IPS DF 6.9 (cell line): ENCODE measurements at places on chromosomes 6 and 20.

DNA sequence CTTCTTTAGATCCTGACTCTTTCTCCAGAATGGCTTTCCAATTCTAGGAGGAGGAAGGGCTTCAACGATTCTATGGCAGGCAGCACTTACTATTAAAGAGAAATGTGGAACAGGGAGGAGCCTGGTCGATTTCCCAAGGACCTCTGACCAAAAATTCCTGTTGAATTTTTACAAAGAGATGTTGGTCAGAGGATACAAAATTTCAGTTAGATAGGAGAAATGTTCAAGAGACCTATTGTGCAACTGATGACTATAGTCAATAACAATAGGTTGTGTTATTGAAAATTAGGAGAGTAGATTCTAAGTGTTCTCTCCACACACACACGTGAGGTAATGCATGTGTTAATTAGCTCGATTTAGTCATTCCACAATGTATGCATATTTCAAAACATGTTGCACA, 130.1 kb upstream of the TNFAIP3 start:
- no peak for DNase-seq

DNA sequence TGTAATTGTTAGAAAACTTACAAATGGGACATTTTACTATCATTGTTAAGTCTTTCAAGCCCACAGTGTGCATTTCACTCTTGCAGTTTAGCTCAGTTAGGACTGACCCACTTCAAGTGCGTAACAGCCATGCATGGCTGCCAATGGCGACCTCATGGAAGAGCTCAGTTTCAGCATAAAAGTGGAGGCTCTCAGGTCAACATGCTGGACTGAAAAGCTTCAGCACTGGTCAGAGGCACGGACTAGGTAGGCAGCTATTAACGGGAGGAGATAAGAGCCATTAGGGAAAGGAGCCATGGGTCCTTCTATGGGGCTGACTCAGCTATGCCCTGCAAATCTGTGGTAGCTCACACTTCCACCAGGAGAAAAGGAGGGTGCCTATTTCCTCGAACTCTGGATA, 101.8 kb downstream of the TTLL2 start:
- DNase-seq = no peak

- peak; percentile 41 for DNase-seq
Observed at GRCh38 chr20:22389836-22390542, 194.4 kb downstream of the FOXA2 start.

DNA sequence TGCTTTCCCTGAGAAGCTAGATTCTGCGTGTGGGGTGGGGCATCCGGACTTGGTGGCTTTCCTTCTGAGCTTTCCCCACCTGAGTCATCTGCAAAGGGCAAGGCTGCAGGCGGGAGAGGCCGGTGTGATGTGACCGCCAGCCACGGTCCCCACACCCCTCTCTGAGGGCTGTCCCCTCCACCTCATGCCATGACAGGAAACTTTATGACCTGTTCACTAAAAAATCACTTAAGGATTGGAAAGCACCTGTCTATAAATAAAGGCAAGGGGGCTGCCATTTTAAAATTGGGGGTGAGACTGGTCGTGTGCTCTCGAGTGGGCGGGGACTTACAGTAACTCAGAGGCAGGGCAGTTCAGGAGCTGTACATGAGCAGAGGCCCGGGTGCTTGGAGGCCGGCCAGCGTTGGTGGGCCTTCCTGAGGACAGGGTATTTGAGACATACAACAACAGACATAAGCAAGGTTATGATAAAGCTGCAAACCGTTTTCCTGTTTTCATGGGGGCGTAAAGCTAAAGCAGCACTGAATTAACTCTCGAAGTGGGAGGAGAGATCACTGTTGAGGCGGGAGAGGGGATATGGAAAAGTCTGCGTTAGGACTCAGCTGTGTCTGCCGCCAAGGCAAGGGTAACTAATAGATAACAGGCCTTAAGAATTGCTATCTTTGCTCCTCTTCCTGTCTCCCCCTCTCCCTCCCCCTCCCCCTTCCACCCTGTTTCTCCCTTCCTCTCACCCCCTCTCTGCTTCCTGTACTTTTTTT, 16.1 kb upstream of the SERPINB1 start:
- DNase-seq = no peak

- no peak for DNase-seq
Observed at GRCh38 chr6:20370801-20371200, 30.9 kb upstream of the E2F3 start.

- DNase-seq = no peak
Observed at GRCh38 chr6:166584155-166584554, 2.3 kb downstream of the RAMACL start.

DNA sequence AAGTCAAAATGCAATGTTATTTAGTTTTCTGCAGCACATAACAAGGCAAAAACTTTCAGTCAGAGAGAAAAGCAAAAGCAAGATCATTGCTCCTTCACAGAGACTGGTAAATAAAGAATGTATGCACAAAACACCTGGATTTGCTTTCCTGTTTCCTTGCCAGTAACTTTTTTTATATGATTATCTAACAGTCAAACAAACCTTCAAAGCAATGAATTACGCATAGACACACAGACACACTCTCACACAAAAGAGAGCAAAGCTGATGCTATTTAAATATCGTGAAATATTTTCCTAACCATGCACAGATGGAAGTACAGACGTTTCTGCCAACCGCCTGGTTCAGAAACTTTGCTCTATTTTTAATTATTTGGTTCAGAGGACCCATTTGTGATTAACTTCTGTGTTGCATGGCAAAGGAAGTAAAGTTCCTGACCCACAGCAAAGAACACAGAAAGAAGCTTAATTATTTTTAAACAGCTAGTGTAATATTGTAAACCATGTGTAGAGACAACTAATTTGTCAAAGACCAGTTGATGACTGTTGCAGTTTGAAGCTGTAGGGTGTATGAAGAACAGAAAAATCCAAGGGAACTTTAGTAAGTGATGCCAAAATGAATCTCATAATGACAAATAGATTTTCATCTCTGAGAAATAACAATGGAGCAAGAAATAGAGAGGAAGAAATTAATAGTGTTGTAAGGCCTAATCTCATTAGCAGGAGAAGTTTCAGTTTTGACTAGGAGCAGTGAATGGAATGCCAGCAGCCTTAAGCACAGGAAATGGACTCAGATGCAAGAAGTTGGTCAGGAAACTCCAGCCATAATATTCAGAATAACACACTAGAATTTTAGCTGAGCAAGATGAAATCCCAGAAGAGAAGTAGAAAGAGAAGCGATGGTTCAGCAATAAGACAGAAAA, 24.1 kb downstream of the ATXN1 start:
- no peak for DNase-seq

DNA sequence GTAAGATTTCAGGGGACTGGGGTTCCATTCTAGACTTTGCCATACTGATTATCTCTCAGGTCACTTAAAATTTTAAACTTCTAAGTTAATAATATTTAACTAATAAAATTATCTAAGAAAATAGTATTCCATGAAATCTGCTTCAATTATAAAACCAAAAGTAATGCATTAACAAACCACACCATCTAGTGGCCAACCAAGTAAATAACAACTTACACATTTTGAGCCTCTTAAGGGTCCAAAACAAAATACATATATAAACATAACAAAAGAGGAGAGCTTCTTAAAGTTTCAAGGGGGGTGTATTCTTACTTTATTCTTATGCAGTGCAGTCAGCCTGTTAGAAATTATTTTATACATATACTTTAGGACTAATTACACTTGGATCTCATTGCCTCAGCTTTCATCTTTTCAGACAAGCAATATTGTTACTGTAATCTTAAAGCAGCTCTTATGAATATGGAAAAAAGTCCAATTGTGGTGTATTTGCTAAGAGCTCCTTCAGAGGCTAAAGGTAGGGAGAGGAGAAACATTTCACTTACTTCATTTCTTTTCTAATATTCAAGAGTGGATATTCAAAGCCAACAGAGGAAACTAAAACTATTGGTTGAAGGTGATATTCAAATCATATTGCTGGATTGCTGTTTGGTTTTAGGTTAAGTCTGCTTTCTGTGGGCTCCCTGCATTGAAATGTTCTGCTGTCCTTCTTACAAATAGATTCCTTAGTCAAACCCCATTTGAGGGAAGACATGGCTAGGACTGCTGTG, 199.7 kb upstream of the SIM1 start:
- no peak for DNase-seq

DNA sequence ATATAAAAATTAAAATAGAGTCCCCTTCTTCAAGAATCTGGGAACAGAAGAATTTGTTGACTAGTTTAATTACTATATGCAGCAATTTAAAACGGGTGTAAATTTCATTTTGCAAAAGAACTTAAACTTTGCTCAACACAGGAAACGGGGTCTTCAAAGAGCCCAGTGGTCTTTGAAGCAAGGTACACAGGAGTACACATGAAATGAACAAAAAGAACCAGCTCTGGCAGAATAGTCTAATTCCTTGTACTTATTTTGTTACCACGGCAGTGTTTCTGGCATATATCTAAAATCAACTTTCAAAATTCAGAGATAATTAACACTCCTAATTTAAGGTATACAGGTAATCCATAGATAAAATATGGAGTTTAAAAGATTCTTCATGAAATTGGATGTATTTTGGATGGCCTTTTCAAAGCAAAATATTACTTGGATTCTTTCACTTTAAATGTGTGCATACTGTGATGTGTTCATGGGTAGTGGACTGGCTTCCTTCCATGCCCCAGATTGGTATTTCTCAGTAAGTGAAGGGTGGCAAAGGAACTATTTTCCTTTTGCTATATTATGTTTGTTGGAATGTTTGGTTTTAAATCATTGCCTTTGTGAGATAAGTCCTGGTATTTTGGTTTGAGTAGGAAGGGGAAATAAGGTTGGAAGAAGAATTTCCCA, 96.8 kb upstream of the THEMIS start:
- DNase-seq = no peak

DNA sequence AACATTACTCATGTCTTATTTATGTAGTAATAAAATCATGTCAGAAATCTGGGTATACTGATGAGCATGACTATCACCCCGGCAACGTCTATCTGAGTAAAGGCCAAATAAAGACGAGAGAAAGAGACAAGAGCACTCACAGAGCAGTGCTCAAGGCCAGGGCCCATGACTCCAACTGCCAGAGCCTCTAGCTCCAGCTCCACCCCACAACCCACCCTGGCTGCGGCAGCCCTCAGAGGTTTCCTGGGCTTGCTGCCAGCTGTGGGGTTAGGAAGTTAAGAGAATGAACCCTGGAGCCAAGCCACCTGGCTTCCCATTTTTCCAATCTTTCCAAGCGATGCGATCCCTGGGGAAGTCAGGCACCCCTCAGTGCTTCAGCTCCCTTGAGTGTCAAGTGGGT, 92.0 kb upstream of the PAX1 start:
- DNase-seq = no peak

DNA sequence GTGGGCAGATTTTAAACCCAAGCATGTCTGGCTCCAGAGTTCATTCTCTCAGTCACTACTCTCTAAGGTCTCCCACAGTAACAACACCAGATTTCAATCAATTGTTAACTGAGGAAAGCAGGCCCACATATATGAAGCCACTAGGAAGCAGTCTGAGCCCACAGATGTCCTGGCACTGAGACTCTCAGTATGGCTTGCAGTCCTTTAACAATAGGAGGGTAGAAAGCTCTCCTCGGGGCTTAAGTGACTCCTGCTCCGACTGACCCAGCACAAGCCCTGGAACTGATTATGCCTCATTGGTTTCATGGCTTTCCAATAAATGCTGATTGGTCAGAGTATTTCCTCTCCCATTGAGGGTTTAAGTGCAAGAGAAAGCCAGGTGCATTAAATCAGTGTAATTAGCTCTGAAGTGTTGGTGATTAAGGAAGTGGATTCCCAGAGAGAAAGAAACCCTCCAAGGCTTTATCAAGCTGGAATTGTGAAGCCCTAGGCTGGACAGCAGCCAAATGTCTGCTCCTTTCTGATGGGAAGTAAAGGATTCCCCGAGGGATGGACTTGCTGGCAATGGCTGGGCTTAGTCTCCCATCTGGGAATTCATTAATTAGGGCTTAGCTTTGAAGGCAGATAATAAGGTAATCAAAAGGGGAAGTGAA, 76.6 kb upstream of the PROKR2 start:
- DNase-seq = no peak

- no peak for DNase-seq
Observed at GRCh38 chr20:49684335-49684997, 29.2 kb downstream of the B4GALT5 start.

DNA sequence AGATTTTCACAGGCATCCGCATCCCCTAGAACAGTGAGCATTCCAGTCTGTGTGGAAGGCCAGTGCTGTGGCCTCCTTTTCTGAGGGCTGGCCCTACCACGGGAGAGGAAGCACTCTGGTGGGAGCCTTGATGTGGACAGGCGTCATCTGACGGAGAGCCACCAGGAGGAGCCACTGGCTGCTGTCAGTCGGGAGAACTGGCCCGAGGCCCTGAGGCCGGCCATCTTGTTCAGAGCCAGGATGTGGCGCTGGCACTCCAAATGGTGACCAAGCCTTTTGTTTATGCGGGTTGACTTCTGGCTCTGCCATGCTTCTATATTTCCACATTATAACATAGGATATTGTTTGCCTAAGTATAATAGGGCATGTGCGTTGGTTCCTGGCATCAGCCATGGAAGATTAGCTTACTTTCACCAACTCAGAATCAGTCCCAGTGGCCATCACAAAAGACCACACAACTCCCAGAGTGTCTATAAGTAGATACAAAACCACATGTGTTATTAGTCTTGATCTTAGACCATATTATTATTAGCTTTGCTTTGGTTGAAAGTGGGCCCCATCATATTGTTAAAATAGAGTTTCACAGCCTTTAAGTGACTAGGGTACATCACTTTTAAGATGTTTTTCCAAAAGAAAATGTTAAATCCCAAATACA, 273.9 kb upstream of the TAB2 start:
- peak; percentile 22 for DNase-seq

DNA sequence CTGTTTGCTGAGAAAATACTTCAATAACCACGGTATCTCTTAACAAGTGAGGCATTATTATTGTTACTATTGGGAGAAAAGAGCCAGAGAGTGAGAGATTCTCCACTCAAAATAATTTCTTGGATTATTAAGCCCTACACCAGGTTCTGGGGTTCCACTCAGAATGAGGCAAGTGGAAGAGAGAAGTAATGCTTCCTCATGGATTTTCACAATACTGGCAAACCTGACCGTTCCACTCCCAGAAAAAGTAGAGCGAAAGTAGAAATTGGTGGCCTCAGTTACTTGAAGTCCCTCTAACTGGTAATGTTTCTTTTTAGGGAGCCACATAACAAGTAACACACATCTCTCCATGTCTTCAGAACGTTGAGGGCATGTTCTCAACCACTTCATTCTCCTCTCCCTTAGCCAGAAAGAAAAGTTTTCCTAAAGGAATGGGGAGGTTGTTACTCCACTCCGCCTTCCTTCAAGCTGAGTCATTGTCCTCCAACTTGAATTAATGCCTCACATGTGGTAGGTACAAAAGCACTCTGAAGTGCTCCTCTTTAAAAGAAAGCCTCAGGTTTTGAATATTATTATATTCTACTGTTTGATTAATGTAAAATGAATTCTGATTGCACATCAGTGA, 1.9 kb downstream of the BAG2 start:
- DNase-seq = no peak

- peak; percentile 60 for DNase-seq
Observed at GRCh38 chr6:33851959-33852358, 48.2 kb upstream of the MLN start.
